Fibroblast of the aortic adventitia (primary cell): ENCODE measurements at places on chromosomes 12 and 14.
A peak's percentile ranks its signal among the peaks of the same experiment; 100 is the strongest.

DNA sequence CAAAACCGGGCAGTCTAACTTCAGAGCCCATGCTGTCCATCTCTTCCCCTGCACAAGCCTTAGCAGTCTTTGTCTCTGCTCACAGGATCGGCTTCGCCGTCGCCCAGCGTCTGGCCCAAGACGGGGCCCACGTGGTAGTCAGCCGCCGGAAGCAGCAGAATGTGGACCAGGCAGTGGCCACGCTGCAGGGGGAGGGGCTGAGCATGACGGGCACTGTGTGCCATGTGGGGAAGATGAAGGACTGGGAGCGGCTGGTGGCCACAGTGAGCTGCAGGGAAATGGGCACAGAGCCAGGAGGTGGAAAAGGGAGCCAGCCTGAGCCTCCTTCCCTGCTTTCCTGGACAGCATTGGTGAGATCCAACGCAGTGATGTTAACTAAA, 14.2 kb upstream of the CARMIL3 start:
- no peak for DNase-seq

DNA sequence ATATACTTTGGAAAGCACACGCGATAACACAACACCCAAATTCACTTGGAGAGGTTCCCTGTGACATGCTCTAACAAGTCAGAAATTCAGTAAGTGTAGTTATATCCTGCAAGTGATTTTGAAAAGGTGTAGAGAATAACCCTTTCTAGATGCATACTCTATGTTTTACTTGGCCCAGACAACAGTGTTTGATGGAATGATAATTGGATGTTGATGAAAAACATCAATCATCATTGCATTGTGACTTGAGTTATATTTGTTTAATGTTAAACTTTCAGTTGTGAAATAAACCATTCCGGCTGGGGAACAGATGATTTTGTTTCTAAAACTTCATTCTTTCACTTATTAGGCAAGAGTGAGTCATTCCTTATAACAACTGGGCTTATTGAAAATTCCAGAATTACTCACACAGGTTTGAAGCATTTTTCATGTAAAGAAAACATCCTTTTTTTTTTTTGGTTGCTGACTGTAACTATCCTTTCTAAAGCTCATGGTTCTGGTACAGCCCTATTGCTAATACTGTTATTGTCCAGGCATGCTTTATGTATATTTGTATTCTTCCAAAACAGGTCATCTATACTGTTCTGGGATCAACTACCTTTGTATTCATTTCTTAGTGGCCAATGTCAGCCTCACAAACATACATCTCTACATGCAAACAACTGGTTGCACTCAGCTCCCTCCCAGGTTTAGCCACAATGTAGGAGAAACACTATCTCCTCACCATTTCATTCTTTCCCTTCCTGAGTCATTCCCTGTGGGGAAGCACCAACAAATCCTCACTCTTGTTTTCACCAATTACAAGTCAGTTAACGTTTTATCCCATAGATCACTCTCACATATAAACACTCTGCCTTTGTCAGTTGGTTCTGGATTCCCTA, 121.2 kb upstream of the LRIG3 start:
- peak; percentile 95 for DNase-seq

DNA sequence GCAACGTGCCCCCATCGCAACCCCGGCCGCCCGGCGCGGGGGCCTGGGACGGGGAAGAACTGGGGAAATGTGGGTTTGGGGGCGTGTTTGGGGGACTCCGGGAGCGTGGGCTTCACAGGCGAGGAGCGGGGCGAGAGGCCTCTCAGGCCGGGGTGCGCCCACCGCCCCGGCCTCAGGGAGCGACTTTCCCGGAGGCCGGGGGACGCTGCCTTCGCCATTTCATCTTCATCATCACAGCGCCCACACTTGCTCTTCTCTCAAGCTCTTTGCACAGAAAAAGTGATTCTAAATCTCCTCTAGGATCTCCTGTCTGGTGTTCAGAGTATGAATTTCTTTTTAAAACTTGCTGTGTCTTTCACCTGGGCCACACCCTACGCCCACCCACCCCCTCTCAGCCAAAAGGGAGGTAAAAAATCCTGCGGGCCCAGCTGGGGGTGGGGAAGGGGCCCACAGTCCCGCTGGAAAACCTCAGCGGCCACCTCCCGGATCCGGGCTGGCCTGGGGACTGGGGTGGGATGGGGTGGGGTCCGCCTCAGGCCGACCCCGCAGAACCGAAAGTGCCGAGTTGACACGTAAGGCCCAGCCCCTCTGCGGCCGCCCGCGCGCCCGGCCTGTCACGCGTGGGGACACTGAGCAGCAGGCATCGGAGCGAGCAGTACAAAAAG, 7.4 kb downstream of the CDKN1B start:
- no peak for DNase-seq

DNA sequence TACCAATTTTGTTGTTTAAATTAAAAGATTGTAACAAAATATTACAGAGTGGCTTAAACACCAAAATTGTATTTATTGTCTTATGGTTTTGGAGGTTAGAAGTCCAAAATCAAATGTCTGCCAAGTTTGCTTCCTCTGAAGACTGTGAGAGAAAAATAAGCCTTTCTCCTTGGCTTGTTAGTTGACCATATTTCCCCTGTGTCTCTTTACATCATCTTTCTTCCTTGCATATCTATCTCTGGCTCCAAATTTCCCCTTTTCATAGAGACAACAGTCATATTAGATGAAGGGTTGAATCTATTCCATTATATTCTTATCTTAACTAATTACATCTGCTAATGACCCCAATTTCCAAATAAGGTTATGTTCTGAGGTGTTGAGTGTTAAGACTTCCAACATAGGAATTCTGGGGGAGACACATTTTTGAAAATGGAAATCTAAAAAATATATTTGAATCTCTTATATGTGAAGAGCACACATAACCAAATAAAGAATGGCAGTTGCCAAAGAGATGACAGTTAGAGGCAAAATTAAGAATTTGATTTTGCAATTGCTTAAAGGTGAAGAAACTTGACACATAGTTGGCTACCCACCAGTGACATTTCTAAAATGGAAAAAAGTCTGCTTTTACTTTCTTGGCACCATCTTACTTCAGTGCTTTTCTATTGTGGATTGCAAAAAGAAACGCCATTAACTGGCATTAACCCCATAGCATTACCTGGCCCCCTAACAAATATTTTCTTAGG, 407.2 kb downstream of the FSCB start:
- no peak for DNase-seq

DNA sequence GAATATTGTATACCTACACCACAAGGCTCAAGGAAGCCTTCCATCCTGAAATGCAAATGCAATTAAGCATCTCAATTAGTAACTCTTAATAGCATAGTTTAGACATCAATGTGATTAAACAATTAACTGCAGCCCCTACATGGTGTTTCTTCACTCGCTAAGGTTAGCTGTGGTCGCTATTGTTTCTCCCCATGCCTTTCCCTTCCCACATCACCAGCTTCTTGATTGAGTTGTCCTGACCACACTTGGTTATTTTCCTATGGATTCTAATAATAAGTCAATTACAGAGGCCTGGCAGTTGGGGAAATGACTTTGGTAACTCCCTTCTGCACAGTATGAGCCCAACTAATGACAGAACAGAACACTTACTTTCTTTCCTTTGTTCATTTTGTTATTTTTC, 265.0 kb downstream of the ADAMTS20 start:
- DNase-seq, result no peak

DNA sequence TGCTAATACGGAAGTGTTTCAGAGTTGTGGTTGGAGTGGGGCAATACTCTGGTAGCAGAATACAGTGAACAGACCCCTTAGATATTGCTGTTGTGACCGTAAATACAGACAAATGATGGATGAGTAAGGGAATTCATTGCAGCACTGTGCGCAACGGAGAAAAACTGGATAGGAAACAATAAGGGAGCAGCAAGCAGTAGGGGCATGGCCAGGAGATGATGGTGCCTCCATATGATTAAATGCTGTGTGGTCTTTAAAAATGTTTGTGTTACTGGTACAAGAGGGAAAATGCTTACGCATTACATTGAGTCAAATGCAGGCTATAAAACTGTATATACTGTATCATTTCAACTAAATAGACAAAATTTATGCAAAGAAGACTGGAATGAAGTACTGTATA, 61.6 kb downstream of the EML1 start:
- peak; percentile 43 for DNase-seq

DNA sequence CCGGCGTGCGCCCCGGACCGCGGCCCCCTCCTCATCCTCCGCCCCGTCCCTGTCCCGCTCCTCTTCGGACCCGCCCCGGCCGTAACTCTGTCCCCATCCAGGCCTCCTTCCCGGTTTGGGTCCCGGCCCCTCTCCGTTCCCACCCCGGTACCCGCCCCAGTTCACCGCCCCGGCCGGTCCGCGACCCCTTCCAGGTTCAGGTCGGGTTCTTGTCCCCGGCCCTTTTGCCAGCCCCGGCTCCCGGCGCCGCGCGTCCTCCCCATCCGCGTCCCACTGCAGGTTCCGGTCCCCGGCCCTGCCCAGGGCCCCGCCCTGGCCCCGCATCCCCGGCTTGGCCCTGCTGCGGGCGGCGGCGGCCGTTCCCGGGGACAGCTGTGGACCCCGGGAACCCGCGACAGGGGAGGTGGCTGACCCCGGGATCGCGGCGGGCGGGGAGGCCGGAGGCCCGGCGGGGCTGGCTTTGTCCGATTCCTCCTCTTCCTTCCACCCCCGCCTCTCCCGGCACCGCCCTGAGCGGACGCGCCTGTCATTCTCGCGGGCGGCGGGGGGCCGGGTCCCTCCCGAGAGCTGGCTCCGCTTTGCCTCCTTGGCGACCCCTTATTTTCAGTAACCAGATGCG, 601 bp downstream of the KLC1 start:
- no peak for DNase-seq

DNA sequence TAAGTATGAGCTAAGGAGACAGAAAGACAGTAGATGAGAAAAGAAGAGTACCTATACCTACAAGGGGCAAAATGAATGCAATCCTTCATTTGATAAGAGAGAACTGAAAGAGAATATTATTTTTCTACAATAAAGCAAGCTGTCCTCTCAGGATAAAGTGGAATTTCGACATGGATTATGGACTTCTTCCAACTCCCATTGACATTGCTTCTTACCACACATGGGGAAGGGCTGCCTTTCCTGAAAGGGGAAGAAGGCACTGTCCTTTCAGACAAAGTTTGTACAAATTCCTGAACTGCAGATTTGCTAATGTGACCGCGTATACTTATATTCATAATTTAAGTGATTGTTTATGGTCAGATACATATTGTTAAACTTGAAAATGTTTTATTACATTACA, 4.3 kb upstream of the HEBP1 start:
- DNase-seq, result peak; percentile 48

GRCh38 chr14:81009346-81009745, 53.9 kb downstream of the TSHR start:
- no peak for DNase-seq

- no peak for DNase-seq
Observed at GRCh38 chr14:72177251-72177650, 245.0 kb downstream of the RGS6 start.

DNA sequence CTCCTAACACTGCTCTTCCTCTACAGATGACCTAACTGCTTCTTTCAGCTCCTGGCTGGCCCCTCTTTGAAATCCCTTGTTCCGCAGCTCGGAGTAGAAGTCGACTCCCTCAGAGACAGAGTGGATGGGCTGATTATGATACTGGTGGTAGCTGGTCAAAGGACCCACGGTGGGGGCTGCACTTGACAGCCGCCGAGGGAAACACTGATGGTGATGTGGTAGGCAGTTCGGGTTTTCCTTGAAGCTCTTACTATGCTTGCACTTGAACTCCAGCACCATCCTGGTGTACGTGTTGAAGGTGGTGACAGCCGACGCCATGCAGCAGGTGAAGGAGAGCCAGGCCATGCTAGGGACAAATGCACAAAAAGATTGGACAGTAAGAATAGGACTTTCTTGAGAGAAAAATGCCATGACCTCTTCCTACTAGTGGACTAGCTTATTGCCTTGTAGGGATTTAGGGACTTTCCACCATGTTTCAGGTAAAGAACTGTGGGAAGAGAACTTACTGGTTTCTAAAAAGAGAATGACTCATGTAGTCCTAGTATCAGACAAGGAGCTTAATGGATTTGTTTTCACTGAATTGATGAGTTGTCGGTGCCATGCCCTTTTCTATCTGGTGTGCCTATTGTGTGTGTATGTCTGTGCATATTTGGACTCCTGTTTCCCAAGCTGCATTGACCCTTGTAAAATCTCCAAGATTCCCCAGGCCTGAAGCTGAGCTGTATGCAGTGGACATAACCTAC, 18.4 kb downstream of the GSG1 start:
- DNase-seq, result no peak

- no peak for DNase-seq
Observed at GRCh38 chr12:71533703-71534102, 94.1 kb downstream of the LGR5 start.

DNA sequence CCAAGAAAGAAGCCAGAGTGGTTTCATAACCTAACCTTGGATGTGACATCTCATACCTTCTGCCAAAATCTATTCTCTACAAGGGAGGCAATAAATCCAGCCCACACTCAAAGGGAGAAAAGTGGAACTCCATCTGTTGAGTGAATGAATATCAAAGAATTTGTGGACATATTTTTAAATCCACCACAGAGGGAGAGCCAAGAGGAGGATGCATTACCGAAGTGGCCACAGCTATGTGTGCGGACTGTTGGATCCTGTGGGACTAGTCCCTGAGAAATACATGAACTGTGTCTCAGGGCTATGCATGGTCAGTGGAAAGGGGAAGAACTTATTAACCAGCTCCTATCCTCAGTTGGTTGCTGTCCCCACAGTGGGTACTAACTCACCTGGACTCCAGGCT, 273.9 kb downstream of the NUAK1 start:
- DNase-seq, result no peak
